ENCODE measurements at places on chromosomes 12 and 14. TPM values are rescaled to one million over a fixed set of nuclear protein-coding genes. Genes with fewer than 3 reads are reported as not detected.

Gene GARIN6
- total RNA-seq: not detected

Gene RPS6KL1
- 2.5 TPM for total RNA-seq

Gene RFX4
- total RNA-seq: not detected

Gene POP5
- 70.4 TPM for total RNA-seq

Gene TEX52
- not detected for total RNA-seq

Gene SERPINA1
- total RNA-seq: 0.44 TPM

Gene NRL
- 2.9 TPM for total RNA-seq

Gene PIWIL1
- not detected for total RNA-seq

Gene HRK
- total RNA-seq: not detected

Gene GPR84
- total RNA-seq: 0.36 TPM

Gene SOAT2
- 0.42 TPM for total RNA-seq

Gene KLRC1
- not detected for total RNA-seq

Gene AJUBA
- 2.8 TPM for total RNA-seq

Gene NAA30
- 21.8 TPM for total RNA-seq

Gene DAO
- not detected for total RNA-seq

Gene TMEM30B
- 3.0 TPM for total RNA-seq

Gene PTHLH
- total RNA-seq: not detected

Gene KRT85
- not detected for total RNA-seq
